ENCODE measurements at places on chromosomes 6 and 20. TPM values are rescaled to one million over a fixed set of nuclear protein-coding genes. Genes with fewer than 3 reads are reported as not detected.

PEDS1 gene
- 14.1 TPM for total RNA-seq

C20orf204 gene
- 3.7 TPM for total RNA-seq

KIF25 gene
- total RNA-seq = not detected

TCF21 gene
- total RNA-seq = under 0.01 TPM

SSTR4 gene
- 2.1 TPM for total RNA-seq

DDX43 gene
- 0.46 TPM for total RNA-seq

HLA-F gene
- total RNA-seq = 0.92 TPM

IL17F gene
- total RNA-seq = not detected

SCAND1 gene
- total RNA-seq = 26.5 TPM

Data from diencephalon (tissue), 1 donor.